Choroid plexus epithelial cell (primary cell): ENCODE measurements at places on chromosomes 13 and 19.

DNA sequence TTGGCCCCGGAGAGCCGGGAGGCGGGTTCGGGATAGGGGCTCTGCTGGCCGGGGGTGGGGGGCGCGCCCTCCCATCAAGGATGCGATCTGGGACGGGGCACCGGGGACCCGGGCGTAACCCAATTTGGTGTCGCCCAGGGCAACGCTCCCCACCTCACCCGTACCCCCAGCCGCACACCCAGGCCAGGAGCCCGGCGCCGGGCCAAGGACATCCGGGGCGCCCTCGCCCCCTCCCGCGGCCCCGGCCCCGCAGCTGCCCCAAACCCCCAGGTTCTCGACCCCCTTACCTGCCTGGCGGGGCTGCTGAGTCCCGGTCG, 525 bp downstream of the SHANK1 start:
- no peak for DNase-seq

DNA sequence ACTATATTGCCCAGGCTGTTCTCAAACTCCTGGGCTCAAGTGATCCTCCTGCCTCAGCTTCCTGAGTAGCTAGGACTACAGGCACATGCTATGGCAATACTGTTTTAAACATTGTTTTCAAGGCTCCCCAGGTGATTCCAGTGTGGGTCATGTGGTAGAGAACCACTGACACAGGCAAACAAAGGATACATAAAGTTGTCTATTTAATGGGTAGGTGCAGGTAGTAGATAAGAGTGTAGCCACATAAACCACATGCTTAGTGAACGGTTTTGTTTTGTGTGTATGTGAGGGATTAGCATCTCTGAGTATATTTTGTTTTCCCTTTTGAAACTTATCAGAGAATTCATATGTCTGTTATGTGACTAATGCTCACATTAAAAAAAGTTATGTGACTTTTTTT, 36.7 kb downstream of the USPL1 start:
- no peak for DNase-seq

DNA sequence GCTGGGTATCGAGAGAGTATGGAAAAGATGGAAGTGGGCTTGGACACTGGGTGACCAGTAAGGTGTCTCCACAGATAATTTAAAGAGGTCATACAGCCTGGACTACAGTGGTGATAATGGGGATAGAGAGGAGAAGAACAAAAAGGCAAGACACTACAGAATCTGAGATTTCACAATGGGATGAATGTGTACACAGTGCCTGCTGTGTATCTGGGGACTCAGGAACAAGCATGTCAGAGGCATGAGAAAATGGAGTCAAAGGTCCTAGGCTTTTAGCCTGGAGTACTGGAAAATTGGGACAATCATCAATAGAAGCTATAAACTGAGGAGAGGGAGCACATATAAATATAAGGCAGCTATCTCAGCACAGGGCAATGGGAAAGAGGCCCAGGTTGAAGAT, 69.4 kb downstream of the TSC22D1 start:
- DNase-seq, result peak; percentile 15

DNA sequence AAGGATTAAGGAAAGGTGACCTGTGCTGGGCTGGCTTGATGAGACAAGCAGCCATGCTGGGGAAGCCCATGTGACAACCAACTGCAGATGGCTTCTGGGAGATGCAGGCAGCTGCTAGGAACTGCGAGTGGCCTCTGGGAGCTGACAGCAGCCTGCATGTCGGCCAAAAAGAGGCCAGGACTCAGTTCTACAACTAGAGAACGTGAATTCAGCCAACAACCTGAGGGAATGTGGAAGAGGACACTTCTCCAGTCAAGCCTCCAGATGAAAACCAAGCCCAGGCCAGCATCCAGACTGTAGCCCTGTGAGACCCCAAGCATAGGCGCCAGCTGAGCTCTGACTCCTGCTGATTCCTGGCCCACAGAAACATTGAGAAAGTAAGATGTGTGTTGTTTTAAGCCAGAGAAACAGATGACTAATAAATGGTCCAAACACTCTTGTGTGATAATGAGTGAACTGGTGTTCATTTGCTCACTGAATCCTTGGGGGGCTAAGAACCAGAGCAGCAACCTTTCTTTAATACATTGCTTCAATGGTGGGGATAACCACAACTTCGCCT, 45.0 kb downstream of the SLC7A1 start:
- DNase-seq, result peak; percentile 51

DNA sequence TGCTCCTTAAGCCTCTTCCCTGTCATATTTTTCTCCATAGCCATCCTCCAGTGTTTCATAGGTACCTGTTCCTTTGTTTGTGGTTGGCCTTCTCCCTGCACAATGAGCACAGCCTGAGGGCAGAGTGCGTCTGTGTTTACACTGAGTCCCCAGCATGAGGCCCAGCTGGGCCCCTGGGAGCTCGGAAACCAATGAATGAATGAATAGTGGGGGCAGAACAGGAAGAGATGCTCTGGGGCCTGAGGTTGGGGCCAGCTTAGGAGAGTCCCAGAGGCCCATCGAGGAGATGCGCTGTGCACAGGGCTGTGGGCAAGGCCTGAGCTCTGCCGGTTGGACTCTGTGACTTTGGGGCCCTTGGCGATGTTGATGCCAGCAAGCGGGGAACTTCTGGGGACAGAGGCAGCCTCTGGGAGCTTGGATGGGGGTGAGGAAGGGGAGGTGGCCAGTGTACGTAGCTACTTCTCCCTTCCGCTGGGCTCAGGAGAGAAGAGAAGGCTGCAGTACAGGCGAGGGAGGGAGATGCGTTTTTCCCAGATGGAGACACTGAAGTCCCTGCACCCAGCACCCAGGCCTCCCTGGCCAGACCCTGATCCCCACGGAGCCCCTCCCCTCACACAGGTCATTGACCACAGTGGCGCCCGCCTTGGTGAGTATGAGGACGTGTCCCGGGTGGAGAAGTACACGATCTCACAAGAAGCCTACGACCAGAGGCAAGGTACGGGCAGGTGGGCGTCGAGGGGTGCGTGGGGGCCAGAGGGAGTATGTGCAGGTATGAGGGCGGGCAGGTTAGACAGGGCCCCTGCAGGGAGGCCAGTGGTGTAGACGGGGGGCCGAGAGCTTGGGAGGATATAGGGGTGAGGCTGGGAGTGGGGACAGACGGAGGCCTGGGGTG, 5.1 kb downstream of the TBCB start:
- peak; percentile 40 for DNase-seq

GRCh38 chr19:17348700-17349099, 11.3 kb downstream of the GTPBP3 start:
- DNase-seq, result peak; percentile 49

GRCh38 chr13:102400675-102401145, 1.1 kb downstream of the FGF14 start:
- peak; percentile 7 for DNase-seq

DNA sequence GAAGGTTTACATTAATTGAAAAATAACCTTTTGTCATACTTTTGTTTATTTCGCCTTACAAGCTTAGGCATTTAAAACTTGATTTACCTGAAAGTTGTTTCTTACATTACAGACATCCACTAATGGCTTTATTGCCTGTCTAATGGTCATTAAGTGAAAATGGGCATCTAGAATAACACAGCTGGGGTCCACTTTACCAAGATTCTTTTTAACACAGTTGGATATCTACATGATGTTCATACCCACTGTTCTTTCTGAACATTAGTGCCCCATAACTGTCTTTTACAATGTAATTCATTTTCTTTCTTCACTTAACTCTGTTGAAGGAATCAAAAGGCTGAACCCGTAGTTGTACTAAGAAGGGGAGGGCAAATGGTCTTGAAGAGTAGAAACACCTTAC, 19.8 kb upstream of the KLHL1 start:
- DNase-seq, result no peak

GRCh38 chr13:53112522-53112921, 83.9 kb downstream of the OLFM4 start:
- no peak for DNase-seq

GRCh38 chr13:46181840-46182490, at the start of gene LCP1:
Gene LCP1 (minus strand): TSS chr13:46182177. CDS start chr13:46159662, 22,515 bp downstream.
- DNase-seq, result no peak

DNA sequence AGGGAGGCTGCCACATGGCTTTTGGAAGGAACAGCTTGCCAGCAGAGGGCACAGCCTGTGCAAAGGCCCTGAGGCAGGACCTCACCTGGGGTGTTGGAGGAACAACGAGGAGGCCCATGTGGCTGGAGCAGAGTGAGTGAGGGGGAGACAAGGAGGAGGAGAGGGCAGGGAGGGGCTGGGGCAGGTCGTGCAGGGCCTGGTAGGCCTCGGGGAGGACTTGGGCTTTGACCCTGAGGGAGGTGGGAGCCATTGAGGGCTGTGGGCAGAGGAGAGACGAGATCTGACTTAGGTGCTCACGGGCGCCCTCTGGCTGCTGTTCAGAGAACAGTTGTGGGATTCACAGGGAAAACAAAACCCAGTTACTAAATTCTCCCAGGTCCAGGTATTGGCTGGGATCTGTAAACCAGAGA, 25.2 kb downstream of the ZNRF4 start:
- peak; percentile 29 for DNase-seq

GRCh38 chr19:6887316-6887715, at the start of gene ADGRE1:
Gene ADGRE1 (plus strand): TSS chr19:6887579. CDS start chr19:6887609, 30 bp downstream.
- no peak for DNase-seq

- no peak for DNase-seq
Measured at GRCh38 chr13:72508392-72508791, 219.0 kb downstream of the MZT1 start.

DNA sequence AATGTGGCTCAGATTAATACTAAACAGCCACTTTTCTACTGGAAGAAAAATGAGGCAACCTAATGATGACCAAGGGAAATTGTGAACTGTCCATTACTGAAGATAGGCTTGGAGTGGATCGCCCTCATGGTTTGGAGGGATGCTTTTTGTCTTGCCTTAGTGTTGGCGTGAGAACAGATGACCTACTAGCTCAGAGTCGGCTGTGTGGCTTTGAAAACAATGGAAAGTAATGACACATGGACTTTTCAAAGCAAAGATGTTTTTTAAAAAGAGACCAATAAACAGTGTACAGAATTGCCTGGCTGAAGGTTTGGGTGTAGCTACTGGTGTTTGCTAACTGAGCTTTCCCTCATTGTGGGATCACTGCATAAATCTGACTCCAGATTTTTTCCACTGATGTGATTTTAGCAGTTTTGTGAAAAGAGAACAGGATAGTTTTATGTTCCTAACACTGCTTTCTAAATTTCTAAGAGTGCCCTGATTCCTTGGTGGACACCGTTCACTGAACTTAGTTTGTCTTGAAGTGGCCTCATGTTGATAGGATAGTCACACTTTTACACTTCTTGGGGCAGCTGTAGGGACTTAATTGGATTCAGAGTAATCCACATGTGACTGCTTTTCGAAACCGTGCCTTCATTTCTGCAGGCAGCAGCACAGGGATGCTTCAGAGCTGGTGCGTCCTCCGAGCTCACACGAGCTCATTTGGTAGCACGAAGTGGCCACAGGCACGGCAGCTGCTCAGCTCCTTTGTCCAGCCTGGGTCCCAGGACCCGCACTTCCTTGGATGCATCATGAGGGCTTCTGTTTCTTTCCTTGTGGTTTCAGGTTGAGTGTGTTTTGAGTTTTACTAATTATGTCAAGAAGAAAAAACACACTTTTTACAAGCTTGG, 4.3 kb downstream of the CEBPG start:
- DNase-seq, result no peak

GRCh38 chr13:77928909-77929308, 10.3 kb upstream of the EDNRB start:
- DNase-seq, result no peak

DNA sequence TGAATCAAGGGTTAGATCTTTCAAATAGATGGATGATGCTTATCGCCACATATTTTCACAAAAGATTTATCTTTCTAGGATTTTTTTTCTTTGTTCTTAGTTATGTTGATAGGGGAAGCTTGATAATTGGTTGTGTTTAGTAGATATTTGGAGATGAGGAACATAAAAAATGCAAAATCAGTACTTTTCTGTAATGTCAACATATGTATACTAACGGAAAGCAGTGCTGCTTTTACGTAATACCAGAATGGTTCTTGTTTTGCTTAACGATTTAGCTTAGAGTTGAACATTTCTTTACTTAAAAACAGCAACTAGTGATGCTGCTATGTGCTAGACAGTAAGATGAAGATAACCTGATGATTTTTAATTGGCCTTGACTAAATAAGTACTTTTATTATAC, 3.0 kb downstream of the ZMYM2 start:
- no peak for DNase-seq

DNA sequence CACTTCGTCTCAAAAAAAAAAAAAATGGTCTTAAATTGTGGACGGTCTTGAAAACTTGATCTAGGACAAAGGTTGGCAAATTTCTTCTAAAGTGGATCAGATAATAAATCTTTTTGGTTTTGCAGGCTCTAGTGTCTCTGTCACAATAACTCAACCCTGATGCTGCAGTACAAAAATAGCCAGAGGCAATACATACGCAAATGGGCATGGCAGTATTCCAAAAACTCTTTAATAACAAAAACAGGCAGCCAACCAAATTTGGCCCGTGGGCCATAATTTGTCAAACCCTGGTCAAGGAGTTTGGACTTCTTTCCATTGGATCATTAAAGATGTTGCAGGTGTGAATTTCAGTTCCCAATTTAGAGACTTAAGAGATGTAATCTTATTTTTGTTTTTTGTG, 93.5 kb upstream of the MRI1 start:
- DNase-seq, result no peak

DNA sequence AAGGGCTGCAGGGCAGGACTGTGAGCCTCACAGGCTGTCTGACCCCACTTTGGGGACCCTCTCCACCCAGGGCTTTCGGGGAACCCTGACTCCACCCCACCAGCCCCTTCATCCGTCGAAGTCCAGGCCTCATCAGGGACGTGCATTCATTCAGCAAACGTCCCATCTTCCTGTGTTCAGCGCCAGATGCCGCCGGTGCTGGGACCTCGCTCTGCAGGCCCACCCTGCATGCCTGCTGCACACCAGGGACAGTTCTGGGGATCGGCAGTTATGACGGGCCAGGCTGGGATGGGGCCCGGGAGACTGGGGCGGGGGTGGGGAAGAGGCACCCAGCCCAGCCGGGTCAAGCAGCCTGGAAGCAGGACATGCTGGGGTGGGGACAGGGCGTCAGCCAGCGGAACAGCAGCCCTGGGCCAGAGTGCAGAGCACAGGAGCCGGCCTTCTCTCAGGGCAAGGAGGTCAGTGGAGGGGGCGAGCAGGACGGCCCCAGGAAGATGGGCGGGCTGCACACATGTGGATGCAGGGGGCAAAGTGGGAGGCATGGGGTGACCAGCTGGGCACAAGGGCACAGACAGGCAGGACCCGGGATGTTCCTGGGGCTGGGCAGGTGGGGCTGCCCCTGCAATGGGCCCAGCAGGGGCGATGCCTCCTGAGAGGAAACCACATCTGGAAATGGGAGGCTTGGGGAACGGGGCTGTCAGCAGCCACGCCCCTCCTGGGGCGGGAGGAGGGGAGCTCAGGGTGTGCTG, 5.1 kb downstream of the GAMT start:
- DNase-seq, result no peak

GRCh38 chr13:91802957-91803356, 404.5 kb downstream of the GPC5 start:
- DNase-seq, result no peak

- no peak for DNase-seq
Measured at GRCh38 chr13:37791699-37792098, 77.9 kb downstream of the TRPC4 start.

- no peak for DNase-seq
Measured at GRCh38 chr19:50495020-50495531, 15.9 kb downstream of the JOSD2 start.

GRCh38 chr13:97574926-97575325, 141.0 kb downstream of the RAP2A start:
- peak; percentile 80 for DNase-seq
